ENCODE measurements at places on chromosomes 11 and 22.
A peak's percentile ranks its signal among the peaks of the same experiment; 100 is the strongest.

- H3K27me3 ChIP-seq = no peaks in the 10 kb centered on the region
- H3K4me1 ChIP-seq = peaks cover 17% of the 10 kb centered on the region
- H3K27ac ChIP-seq = no peak overlapping the region
- H3K36me3 ChIP-seq = no peaks in the 10 kb centered on the region
- H3K4me3 ChIP-seq = peak overlapping the region; percentile 42
Observed at GRCh38 chr22:46069521-46070214, 80.7 kb upstream of the PPARA start.

DNA sequence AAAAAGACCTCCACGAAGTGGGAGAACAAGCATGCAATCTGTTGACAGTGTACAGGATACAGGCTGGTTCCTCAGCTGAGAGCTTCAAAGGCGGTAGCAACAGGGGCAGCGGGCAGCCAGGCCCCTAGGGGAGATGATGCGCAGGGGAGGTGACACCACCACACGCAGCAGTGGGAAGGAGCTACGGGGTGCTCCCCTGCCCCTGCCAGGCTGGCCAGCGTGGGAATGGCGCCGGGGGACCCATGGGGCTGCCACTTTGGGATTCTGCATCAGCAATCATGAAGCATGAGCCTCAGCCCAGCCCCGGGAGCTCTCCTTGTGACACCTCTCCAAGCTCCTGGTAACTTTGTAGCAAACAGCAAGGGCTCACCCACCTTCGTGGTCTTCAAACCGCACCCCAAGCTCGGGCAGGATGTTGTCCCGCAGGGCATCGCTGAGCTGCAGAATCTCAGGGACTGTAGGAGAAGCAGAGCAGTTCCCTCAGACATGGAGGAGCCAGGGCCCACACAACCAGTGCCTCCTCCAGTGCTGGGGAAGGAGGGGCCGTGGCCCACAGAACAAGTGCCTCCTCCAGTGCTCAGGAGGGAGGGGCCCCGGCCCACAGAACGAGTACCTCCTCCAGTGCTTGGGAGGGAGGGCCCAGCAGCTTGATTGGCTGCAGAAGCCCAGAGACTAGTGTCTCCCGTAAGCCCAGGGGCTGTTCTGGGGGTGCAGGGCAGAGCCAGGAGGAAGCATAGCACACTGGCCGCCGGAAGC lies 14.6 kb upstream of the NAP1L4 start:
- H3K4me3 ChIP-seq = no peak overlapping the region
- no peaks in the 10 kb centered on the region for H3K27me3 ChIP-seq
- H3K27ac ChIP-seq = no peak overlapping the region
- no peaks in the 10 kb centered on the region for H3K4me1 ChIP-seq
- peaks cover 16% of the 10 kb centered on the region for H3K36me3 ChIP-seq

GRCh38 chr11:133163463-133164419 lies 368.6 kb downstream of the OPCML start:
- no peaks in the 10 kb centered on the region for H3K36me3 ChIP-seq
- no peak overlapping the region for H3K4me3 ChIP-seq
- no peaks in the 10 kb centered on the region for H3K4me1 ChIP-seq

- no peak overlapping the region for H3K4me3 ChIP-seq
- H3K4me1 ChIP-seq = no peaks in the 10 kb centered on the region
- H3K27me3 ChIP-seq = no peaks in the 10 kb centered on the region
- H3K27ac ChIP-seq = no peak overlapping the region
Observed at GRCh38 chr22:22387386-22387736, 121.2 kb downstream of the ZNF280B start.

GRCh38 chr11:34250211-34250610 lies 107.6 kb downstream of the ABTB2 start:
- H3K27me3 ChIP-seq = no peaks in the 10 kb centered on the region
- no peak overlapping the region for H3K27ac ChIP-seq
- DNase-seq = no peak

GRCh38 chr22:38725900-38726655 lies 20.3 kb downstream of the GTPBP1 start:
- DNase-seq = no peak
- H3K36me3 ChIP-seq = peaks cover 90% of the 10 kb centered on the region
- peaks cover 4% of the 10 kb centered on the region for H3K4me1 ChIP-seq
- no peak overlapping the region for H3K27ac ChIP-seq
- no peak overlapping the region for H3K4me3 ChIP-seq

DNA sequence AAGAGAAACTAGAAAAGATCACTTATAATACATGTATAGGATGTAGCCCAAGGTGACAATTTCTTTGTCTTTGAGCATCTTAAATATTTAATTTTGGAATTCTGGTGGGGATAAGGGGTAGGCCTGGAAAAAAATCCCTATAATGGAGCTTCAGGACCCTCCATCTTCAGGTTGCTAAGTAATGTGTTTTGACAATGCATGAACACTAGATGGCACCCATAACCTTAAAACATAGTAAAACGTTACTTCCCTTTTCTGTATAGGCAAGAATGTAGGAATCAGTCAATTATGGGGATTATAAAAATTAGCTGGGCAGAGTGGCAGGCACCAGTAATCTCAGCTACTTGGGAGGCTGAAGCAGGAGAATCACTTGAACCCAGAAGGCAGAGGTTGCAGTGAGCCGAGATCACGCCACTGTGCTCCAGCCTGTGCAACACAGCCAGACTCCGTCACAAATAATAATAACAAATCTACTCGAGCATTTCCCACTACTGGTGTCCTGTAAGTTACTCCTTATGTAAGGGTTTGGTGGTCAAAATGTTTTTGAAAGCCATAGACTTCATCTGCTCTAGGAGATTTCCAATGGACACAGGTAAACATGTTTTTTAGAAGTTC lies 541.9 kb upstream of the CCDC90B start:
- no peaks in the 10 kb centered on the region for H3K27me3 ChIP-seq
- H3K36me3 ChIP-seq = no peaks in the 10 kb centered on the region
- H3K27ac ChIP-seq = no peak overlapping the region
- no peak overlapping the region for H3K4me3 ChIP-seq
- no peak for DNase-seq

DNA sequence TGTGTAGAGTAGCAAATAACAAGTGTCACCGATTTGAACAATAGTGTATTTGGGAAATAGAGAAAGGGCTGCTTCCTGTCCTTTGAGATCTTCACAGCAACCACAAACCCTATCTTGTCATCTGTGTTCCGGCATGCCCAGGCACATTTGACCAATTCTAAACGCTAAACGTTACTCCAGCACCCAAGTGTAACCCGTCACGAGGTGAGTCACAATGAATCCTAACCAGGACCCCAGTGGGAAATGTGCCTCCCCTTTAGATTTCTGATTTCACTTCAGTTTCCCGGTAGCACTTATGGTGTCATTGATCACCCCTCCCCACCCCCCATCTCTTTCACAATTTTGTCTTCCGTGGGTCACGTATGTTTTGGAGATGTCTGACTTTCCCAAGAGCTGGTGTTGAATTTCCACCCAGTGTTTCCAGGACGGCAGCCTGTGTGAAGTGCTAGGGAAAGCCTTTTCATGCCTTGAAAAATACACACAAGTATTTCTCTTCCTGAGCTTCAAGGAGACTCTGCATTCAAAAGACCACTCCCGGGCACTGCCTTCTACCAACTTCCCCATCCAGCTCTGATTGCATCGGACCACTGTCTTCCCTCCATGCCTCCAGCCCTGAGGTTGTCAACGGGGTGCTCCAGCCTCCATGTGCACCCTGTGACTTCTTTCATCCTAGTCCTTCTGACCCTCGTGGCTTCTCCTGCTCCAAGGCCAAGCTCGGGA lies 10.5 kb upstream of the C11orf24 start:
- H3K27ac ChIP-seq = no peak overlapping the region
- H3K4me3 ChIP-seq = peak overlapping the region; percentile 29
- H3K36me3 ChIP-seq = no peaks in the 10 kb centered on the region
- no peak for DNase-seq
- H3K27me3 ChIP-seq = no peaks in the 10 kb centered on the region

DNA sequence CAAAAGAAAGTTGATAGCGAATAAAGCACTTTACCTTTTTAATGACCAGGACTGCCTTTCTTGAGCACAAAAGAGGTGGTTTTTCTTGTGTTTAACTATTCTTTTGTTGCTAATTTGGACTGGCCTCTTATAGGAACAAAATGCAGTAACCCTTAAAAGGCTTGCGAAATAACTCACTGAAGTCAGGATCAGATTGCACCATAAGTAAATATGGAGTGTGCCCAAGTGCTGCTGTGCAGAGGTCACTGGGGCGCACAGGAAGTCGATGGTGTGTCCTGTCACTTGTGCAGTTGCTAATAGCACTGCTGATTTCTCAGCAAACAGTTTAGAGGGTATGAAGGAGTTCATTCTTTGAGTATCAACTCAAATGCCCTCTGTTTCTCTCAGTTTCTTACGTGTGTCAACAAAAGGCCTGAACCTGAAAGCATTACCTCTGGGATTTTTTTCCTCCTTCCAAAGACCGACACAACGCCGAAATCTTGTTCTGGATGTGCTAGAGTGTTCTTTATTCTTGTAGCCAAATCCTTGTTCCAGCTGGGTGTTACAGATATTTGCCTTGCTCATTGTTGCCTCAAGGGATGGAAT lies 71.3 kb downstream of the ATXN10 start:
- no peaks in the 10 kb centered on the region for H3K27me3 ChIP-seq
- no peak overlapping the region for H3K27ac ChIP-seq
- peaks cover 24% of the 10 kb centered on the region for H3K36me3 ChIP-seq
- no peaks in the 10 kb centered on the region for H3K4me1 ChIP-seq
- DNase-seq = no peak
- no peak overlapping the region for H3K4me3 ChIP-seq

DNA sequence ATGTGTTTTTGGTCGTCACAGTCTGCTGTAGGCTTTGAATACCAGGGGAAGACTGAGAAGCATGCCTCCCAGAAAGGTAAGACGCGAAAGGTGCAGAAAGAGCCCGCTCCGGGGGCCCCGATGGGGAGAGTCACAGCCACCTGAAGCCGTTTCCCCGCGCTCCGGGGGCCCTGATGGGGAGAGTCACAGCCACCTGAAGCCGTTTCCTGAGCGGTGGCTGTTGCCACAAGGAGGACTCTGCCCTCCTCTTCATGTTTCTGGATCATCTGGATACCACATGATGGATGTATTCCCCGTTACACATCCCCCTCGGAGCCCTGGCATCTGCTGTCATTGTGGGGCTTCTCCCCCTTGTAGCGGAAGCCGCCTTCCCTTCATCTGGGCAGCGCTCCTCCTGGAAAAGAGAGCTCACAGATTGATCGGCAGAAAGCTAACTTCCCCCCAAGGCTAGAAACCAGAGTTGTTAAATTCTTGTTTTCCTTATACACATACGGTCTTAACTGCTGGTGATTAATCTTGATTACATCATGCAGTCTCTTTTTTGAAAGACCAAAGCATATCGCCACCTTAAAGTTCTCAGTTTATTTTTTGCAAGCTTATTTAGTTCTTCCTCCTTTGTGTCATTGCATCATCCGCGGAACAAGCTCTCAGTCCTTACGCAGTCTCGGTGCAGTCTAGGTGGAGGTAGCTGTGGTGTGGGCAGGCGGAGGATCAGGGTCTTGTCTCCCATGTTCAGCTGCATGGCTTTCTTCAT lies 17.5 kb downstream of the CTTN start:
- no peaks in the 10 kb centered on the region for H3K4me1 ChIP-seq
- DNase-seq = no peak
- H3K36me3 ChIP-seq = no peaks in the 10 kb centered on the region
- no peak overlapping the region for H3K27ac ChIP-seq
- H3K4me3 ChIP-seq = no peak overlapping the region

DNA sequence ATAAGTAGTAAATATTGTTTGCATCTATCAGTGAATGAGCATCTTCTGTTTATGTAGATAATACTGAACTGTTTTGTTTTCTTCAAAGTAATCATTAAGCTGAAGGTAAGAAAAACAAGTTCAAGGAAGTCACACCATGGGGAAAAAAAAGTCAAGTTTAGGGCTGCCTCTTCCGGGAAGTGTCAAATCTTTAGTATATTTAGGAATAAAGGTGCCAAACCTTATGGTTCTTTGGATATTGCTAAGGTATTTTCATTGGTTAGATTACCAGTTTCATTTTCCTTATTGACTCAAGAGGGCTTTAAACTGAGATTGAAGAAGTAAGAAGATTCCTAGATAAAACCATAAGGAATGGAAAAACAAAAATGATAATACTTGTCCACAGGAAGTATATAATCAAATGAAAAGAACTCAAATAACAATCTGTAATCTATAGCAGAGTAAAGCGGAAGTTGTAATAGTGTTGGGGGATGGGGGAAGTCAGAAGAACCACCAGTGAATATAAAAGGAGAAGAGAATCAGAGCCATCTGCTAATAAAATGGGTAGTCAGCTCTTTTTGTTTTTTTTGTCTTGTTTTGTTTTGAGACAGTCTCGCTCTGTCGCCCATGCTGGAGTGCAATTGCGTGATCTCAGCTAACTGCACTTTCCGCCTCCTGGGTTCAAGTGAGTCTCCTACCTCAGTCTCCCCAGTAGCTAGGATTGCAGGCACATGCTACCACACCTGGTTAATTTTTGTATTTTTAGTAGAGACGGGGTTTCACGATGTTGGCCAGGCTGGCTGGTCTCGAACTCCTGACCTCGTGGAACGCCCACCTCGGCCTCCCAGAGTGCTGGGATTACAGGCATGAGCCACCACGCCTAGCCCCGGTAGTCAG lies 2.3 kb downstream of the ATM start:
- peak; percentile 73 for DNase-seq
- H3K27me3 ChIP-seq = no peaks in the 10 kb centered on the region
- peaks cover 13% of the 10 kb centered on the region for H3K36me3 ChIP-seq

DNA sequence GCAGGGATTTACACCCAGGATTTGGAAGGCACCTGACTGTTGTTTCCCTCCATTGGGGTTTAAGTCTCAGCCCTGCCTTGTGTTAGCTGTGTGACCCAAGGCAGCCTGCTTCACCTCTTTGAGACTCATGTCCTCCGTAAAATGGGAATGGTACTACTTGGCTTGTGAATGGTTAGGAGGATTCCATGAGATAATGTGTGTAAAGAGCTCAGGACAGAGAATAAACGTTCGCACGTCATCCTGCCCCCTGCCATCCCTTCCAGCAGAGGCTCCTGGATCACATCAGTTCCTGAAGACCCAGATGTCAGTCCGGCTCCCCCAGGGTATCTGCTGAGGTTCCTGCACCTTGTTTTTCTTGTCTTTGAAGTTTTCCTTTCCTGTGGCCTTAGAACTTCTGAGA lies 16.8 kb upstream of the ACCSL start:
- peaks cover 5% of the 10 kb centered on the region for H3K27me3 ChIP-seq
- H3K4me1 ChIP-seq = no peaks in the 10 kb centered on the region
- no peak overlapping the region for H3K4me3 ChIP-seq
- DNase-seq = no peak
- H3K27ac ChIP-seq = no peak overlapping the region
- H3K36me3 ChIP-seq = no peaks in the 10 kb centered on the region

DNA sequence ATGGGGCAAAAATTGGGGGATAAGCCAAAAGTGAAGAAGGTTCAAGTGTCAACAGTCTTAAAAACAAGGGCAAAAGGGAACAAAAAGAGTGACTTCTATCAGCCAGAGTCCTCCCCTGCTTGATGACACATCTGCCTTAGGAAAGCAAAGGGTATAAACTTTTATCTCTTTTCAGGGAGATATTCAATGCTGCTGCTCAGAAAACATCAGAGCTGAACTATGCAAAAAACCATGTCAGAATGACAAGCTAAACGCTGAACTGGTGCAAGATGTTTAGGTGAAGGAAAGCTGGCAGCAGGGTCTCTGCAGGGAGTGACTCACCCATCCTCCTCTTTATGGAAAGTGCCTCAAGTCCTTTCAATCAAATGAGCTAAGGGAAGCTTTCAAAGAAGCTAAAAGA lies 24.7 kb downstream of the ALG9 start:
- H3K27me3 ChIP-seq = no peaks in the 10 kb centered on the region
- peaks cover 13% of the 10 kb centered on the region for H3K36me3 ChIP-seq
- no peak overlapping the region for H3K4me3 ChIP-seq
- no peak for DNase-seq

- H3K4me1 ChIP-seq = peaks cover 6% of the 10 kb centered on the region
- H3K4me3 ChIP-seq = peak within 1 kb of the TSS; percentile 66
- no peaks in the 10 kb centered on the region for H3K27me3 ChIP-seq
- H3K36me3 ChIP-seq = no peaks in the 10 kb centered on the region
- peak within 1 kb of the TSS; percentile 87 for H3K27ac ChIP-seq
Observed at GRCh38 chr11:66856496-66857233, at the start of gene LRFN4. Gene LRFN4, plus strand, starts transcription at chr11:66857064. Its CDS starts 681 bp downstream, at chr11:66857745.
